EL (cell line): ENCODE measurements at places on chromosomes 2 and 18.

- no peak for DNase-seq
These were observed 430.7 kb downstream of the CDH2 start for GRCh38 chr18:27746241-27746640.

- no peak for DNase-seq
These were observed 168.4 kb downstream of the NDUFA10 start for GRCh38 chr2:239856620-239857285.

DNA sequence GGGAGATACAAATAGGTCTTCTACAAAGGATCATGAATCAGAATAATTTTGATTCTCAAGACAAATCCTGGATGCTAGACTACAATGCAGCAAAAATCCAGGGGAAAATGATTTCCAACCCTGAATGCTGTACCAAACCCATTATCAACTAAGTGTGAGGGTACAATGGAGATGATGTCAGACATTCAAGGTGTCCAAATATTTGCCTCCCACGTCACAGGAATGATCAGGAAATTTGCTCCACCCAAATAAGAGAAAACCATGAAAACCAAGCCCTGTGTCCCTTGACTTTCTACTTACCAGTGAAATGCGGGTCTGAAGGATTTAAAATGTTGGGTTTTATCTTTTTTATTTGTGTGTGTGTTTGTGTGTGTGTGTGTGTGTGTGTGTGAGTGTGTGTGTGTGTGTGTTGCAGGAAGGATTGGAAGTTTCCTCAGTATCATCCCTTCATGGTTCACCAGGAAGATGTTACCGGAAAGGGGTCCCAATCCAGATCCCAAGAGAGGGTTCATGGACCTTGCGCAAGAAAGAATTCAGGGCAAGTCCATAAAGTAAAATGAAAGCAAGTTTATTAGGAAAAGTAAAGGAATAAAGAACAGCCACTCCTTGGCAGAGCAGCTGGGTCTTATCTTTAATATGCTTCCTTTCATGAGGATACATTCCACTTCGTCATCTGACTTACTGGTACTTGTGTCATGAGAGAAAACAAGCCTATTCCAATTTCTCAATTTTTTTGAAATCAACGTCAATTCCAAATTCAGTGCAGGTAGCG is 61.1 kb upstream of the ID2 start:
- DNase-seq = no peak

DNA sequence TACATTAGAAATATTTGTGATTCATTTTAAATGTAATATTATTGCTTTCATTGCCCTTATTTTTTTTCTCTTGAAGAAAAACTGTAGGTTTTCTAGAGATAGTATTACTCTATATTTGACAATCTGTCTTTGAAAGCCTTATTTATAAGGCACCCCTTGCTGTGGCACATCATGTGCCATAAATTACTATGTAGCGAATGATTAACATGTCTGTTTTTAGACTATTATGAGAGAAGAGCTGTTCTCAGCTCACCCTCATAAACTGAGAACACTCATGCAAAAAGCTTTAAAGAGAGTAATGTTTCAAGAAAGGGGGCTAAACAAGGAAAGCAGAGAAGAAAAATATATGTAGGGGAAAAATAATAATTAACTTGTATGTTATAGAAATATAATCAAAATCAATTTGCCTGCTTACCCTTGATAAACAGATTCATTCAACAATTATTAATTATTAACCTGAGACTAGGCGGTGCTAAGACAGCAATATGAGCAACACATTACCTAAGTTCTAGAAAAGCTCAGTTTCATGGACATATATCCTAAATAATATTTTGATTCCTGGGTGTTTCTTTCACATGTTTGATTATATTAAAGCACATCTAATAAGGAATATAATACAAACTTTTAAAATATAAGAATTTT is 69.0 kb downstream of the RAB3GAP1 start:
- no peak for DNase-seq

DNA sequence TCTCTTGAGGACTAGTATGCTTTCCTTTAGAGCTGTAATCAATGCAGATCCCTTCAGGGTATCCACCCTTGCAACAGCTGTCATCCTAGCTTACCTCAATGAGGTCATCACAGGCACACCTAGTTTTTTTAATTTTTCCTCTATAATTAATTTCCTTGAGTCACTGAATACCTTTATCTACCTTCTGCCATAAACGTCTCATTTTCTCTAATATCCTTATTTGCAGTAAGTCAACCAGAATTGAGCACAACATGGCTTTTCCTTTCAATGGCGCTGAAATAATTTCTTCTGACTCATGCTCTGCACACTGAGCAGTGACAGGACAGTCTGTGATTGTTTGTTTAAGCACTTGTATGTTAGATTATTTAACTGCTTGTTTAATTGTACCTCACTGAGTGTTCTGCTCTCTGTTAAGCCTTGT is 49.4 kb downstream of the ETAA1 start:
- peak; percentile 36 for DNase-seq

DNA sequence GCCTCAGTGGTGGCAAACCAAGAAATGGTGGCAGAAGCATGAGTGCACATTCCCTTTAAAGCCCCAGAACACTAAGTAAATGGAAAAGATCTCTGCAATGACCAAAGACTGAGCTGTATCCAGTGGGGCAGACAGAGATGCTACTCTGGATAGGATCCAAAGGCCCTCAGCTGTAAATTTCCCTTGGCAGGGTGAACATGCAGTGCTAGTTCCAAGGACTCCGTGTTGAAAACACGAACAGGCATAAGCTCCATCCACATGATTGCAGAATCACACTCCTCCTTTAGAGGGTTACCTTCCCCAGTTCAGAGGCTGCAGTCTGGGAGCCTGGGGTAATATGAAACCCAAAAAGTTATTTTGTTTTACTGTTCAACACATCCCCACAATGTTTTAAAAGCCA is 98.6 kb upstream of the KLF7 start:
- no peak for DNase-seq

DNA sequence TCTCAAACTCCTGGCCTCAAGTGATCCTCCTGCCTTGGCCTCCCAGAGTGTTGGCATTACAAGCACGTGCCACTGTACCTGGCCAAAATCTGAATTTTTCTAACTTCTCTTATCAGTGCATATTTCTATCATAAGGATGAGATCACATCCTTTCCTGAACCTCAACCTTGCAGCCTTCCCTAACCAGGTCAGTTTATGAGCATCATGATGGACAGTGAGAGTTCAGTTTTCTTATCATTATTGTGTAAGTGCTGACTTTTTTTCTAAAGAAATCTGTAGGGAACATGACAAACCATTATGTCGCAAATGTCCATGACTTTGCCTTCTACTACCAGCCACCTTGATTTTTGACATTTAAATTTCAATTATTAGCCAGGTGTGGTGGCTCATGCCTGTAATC is 31.5 kb downstream of the MRPL33 start:
- DNase-seq = no peak

DNA sequence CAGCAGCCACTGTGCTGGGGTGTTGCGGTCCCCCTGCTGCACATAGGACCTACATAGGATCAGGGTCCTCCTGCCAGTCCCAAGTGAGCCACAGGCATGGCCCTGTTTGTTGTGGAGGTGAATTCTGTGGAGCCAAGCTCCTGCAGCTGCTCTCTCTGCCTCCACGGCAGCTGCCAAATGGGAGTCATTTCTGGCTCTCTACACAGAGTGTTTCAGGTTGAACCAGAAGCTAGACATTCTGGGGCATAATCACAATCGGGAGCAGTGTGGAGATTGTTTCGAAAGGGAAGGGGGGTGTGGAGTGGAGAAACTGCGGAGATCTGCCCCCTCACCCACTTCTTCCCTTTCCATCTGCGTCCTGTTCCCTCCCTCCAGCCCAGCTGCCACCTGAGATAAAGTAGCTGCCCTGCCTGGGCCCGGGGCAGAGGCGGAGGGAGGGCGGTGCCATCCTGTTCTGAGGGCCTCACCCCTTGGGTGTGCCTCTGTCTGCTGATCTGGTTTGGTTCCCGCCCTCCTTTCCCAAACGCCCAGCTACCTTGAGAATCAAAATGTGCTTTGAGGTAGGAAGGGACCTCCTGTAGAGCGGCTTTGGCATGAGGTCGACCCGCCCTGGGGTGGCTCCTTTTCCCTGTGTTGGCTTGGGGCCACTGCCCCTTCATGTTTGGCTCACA is 139.4 kb downstream of the WDSUB1 start:
- DNase-seq = no peak

DNA sequence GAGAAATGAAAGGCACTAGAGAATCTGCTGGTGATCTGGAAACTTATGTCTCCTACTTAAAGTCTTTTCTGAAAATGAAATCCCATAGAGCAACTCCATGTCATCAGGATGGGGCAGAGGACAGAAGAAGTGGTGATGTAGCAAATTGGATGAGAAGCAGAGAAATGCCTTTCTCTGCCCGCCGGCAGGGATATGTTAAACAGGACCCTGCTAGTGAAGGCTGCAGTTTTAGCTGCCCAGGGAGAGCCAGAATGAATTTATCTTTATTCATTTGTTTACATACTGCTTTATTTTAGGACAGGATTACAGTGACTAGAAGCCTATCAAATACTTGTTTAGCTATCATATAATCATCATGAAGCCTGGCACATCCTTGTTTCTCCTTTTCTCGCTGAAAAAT is 247.0 kb downstream of the DOK6 start:
- no peak for DNase-seq

- DNase-seq = no peak
These were observed 32.5 kb upstream of the CCL20 start for GRCh38 chr2:227780981-227781615.

GRCh38 chr2:164922134-164922533 is 33.2 kb downstream of the SLC38A11 start:
- peak; percentile 21 for DNase-seq

GRCh38 chr18:76684265-76684664 is 138.1 kb upstream of the ZNF236 start:
- no peak for DNase-seq

DNA sequence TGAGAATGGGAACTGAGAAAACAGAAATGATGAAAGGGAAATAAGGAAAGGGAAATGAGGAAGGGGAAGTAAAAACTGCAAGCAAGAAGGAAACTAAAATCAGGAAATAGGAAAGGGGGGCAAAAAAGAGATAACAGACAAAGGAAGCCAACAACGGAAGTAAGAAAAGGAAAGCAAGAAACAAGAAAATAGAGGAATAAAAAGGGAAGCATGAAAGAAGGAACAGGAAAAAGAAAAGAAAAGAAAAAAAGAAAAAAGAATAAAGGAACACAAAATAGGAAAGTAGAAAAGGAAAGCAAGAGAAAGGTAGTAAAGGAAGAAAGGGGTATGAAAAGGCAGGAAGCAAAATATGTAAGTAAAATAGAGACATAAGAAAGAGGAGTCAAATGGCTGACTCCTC is 241.2 kb upstream of the NCKAP5 start:
- no peak for DNase-seq

DNA sequence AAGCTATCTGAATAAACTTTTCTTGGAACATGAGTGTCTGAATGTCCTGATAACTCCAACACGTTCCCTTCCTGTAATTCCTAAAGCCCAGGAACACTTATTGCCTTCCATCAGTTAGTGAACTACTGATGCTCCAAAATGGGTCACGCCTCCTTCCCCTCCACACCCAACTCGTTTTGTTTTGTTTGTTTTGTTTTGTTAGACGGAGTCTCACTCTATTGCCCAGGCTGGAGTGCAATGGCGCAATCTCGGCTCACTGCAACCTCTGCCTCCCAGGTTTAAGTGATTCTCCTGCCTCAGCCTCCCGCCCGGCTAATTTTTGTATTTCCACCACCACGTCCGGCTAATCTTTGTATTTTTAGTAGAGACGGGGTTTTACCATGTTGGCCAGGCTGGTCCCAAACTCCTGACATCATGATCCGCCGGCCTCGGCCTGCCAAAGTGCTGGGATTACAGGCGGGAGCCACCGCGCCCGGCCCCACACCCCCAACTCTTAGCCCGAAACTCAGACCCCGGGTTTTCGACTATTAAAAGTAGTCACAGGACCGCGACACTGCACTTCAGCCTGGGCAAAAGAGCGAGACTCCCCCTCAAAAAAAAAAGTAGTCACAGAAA is 774 bp downstream of the IER3IP1 start:
- peak; percentile 30 for DNase-seq

- DNase-seq = peak; percentile 57
These were observed 9.0 kb downstream of the METTL21A start for GRCh38 chr2:207616185-207616584.

GRCh38 chr2:240987588-240987987 is 10.8 kb upstream of the SNED1 start:
- DNase-seq = no peak

- no peak for DNase-seq
These were observed 970.2 kb downstream of the BCL11A start for GRCh38 chr2:59583173-59583765.

DNA sequence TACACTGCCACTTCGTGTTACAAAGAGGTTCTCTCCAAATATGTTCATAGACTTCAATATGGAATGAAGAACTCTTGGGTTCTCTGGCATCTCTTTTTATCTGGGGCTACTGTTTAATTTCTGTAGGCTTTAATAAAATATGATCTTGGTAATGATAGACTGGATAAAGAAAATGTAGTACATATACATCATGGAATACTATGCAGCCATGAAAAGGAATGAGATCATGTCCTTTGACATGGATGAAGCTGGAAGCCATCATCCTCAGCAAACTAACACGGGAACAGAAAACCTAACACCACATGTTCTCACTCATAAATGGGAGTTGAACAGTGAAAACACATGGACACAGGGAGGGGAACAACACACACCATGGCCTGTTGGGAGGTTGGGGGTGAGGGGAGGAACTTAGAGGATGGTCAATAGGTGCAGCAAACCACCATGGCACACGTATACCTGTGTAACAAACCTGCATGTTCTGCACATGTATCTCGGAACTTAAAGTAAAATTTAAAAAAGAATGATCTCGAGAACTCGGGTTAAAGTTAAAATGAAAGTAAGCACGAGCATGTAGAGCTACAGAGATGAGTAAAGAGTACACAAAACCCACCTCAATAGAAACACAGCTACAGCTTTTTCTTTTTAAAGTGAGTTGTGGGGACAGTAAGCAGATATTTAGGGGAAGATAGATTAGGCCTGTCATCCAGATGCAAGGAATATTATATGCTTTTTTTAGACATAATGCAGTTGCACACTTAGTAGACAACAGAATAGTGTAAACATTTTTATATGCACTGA is 102.3 kb downstream of the SGPP2 start:
- no peak for DNase-seq

GRCh38 chr18:8980496-8980895 is 122.0 kb upstream of the NDUFV2 start:
- DNase-seq = no peak

DNA sequence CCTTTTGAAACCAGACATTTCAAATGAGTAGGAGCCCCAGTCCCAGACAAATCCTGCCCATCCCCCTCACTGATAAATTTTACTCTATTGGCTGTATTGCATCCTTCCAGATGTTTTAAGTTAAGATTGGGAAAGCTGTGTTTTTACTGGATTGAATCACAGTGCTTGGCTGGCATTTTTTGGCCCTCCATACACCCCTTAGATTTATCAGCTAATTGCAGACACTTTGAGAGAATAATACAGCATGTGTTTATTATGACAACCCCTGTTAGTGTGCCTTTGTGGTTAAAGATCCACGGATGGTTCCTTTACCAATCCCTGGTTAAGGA is 74.9 kb downstream of the ANTXR1 start:
- peak; percentile 13 for DNase-seq

DNA sequence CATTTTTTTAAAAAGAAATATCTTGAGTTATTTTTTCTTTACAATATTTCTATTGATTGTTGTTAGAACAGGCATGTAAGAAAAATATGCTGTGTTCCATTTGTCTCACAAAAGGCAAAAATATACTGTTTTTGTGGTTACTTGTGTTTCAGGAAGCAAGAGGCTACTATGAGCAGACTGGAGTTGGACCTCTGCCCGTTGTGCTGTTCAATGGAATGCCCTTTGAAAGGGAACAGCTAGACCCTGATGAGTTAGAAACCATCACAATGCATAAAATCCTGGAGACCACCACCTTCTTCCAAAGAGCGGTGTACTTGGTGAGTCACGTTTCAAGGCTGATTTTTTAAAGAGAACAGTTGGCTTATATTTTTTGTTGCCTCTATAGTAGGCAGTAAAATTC is 54.7 kb downstream of the UGGT1 start:
- no peak for DNase-seq
